ENCODE measurements at places on chromosomes 7 and 10.

DNA sequence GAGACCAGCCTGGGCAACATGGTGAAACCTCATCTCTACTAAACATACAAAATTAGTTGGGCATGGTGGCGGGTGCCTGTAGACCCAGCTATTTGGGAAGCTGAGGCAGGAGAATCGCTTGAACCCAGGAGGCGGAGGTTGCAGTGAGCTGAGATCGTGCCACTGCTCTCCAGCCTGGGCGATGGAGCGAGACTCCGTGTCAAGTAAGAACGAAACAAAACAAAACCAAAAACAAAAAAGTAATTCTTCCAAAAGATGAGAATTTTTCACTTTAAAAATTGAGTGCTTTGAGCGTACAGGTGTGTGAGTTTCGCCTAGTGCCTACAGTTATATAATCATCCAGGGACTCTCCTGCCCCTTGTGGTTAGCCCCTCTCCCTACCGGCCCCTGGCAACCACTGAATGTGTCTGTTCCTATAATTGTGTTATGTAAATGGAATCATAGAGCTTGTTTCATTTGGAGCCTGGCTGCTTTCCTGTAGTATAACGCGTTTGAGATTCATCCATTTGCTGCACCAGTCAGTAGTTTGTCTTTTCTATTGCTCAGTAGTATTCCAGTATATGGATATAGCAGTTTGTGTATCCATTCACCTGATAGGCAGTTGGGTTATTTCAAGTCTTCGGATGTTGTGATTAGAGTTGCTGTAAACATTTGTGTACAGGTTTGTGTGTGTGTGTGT, 80.0 kb downstream of the RBM33 start:
- DNase-seq = no peak

DNA sequence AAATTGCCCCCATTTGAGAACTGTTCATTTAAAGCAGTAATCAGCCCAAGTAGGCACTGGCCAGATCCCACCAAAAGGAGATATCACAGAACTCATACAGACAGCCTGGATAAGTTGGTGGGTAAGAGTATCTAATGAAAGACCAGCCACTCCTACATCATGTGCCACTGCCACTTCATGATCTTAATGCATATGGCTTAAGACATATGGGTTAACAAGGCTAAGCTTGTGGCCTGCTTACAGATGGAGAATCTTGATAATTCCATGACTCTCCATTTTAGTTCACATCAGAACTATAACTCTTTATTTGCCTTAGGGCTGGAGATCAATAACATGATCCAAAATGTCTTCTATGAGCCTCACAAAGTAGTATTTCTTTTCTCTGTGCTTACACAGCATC, 6.8 kb upstream of the IFIT1B start:
- DNase-seq = no peak

- DNase-seq = no peak
These were observed 665.5 kb downstream of the GATA3 start for GRCh38 chr10:8719971-8720370.

GRCh38 chr10:130389906-130390305, 253.7 kb downstream of the GLRX3 start:
- no peak for DNase-seq

DNA sequence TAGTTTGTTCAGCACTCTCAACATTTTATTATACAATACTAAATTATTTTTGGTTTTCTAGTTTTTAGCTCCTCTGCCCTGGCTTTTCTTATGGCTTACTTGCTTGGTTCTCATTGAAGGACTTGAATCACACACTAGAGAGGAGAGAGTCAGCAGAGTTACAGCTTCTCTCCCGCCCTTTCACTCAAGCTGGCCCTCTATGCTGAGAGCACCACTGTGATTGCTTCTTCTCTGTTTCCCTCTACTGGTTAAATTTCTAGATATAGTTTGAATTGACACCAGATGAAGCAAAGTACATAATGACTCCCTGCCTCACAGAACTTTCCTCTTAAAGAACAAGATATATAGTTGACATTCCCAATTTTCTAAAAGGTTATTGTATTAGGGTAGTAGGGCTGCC, 767.3 kb upstream of the SORCS1 start:
- no peak for DNase-seq

- no peak for DNase-seq
These were observed 47.7 kb upstream of the TRIL start for GRCh38 chr7:29005829-29006228.

DNA sequence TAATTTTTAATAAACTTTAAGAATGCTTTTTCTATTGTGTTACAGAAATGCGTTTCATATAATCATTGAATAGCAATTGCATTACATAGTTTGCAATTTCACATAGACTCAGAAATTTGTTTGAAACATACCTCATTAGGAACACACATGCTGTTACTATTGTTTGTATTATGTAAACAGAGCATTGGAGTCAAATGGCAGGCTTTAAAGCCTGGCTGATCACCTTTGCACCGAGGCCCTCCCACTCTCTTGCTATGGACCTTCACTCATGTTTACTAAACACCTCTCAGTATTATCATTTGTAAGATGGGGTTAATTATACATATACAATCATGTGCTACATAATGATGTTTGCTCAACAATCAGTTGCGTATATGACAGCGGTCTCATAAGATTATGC, 203.6 kb upstream of the NPSR1 start:
- no peak for DNase-seq

DNA sequence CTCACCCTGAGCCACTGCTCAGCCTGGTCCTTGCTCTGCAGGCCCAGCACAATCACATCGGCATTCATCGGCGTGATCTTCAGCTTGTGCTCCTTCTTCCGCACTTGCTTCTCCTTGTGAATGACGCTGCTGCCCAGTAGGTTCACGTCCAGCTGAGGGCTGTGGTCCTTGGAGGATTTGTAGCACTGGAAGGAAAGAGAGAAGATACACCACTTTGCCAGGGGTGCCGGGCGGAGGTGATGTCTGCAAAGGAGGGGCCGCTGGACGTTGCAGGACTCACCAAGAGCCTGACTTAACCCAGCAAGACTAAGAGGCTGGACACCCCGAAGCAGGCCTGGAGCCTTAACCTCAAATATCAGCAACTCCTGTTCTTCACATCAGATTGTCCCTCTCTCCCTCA, 74.8 kb downstream of the VWA2 start:
- DNase-seq = no peak

GRCh38 chr10:78860260-78860914, 208.4 kb upstream of the ZMIZ1 start:
- no peak for DNase-seq

- DNase-seq = peak; percentile 17
These were observed 7.9 kb downstream of the SLC25A28 start for GRCh38 chr10:99612167-99612831.

DNA sequence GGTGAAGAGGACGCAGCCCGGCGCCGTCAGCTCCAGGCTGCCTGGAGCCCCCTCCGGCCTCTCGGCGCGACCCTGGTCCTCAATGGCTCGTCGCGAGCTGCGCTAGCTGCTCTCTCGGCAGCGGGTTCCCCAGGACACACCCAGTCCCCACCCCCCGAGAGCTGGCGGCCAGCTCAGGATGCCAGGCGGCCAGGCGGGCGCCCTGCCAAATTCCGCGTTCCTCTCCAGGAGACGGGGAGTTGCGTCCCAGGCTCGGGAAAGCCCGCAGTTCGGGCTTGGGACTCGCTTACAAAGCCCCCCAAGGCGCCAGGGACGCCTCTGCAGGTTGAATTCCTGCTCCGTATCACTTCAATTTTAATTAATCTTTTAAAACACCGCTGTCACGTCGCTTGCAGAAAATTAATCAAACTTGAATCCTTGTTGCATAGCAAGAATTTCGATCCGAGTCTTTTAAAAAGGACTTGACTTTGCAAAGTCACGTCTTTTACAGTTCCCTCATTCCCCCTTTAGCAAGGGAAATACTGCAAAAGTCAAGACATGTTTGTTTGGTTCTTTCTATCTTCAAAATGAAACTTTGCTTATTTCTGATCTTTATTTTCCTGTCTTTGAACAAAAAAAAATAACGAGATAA, 28.2 kb downstream of the SKIDA1 start:
- no peak for DNase-seq

DNA sequence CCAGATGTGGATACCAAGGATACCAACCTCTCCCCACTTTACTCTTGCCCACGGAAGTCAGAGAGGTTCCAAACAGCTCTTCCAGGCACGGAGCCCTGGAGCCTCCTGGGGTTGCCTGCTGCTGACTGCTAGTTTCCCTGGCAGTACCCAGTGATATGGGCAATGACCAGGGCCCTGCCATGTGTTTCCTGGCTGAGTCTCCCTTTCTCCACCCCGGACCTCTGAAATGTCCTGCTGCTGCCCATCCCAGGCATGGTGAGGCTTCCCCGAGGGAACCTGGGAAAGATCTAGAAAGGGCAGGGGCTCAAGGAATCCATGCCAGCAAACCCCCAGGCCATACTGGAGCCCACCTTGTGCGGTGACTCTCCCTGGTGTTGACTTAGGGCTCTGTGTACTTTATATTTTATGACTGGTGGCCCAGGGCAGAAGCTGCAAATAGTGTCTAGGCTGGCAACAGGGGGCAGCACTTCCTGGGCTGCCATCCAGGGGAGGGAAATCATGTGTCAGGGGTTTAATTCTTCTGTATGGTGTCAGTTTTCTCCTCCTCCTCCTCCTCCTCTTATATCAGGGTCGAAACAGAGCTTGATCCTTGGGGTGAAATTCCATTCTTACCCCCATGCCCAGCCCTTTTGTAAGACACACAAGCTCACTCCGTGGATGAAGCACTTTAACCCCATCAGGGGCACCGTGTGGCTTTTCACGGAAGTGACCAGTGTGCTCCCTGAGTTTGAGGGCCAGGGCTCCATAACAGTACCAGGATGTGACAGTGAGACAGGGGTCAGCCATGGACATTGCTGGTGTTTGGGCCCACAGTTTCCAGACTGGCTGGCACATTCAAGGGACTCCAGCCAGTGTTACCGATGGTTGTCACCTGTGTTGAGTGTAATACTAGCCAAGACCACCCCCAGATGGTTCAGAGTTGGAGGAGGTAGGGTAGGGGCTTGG, 62.4 kb upstream of the GDF10 start:
- no peak for DNase-seq

- DNase-seq = no peak
These were observed 32.5 kb upstream of the SEPTIN7 start for GRCh38 chr7:35768346-35768745.

DNA sequence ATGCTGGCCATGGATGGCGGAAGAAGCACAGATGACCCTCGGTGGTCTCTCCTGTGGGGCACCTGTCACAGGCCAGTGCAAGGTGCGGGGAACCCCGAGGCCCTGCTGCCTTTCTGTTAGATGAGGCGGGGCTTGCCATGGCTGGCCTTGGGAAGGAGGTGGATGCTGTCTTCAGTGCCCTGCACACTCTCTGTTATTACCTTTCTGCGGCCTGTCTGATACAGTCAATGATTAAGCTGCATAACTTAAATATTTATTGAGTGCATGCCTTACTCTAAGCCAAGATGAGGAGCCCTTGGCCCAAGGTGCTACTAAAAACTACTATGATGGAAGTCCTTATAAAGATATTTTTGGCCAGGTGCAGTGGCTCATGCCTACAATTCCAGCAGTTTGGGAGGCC, 36.7 kb upstream of the MNX1 start:
- no peak for DNase-seq

GRCh38 chr10:65769828-65770227, 1156.0 kb upstream of the LRRTM3 start:
- no peak for DNase-seq

DNA sequence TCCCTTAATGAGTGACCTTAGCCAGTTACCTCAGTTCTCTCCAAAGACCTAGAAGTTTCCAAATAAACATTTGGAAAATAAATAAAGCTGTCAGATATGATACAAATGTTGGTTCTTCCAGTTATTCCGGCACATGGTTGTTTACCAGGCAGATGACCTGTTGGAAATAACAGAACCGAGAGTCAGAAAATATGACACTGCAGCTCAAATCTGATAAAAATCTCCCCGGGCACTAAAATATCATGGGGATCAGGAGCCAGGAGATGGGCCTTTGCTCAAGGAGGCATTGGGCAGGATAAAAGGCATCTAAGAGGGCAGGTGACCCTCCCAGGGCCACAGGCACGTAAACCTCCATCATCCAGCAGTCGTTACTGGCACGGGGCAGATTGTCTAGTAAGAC, 164.0 kb upstream of the LYZL1 start:
- DNase-seq = no peak

DNA sequence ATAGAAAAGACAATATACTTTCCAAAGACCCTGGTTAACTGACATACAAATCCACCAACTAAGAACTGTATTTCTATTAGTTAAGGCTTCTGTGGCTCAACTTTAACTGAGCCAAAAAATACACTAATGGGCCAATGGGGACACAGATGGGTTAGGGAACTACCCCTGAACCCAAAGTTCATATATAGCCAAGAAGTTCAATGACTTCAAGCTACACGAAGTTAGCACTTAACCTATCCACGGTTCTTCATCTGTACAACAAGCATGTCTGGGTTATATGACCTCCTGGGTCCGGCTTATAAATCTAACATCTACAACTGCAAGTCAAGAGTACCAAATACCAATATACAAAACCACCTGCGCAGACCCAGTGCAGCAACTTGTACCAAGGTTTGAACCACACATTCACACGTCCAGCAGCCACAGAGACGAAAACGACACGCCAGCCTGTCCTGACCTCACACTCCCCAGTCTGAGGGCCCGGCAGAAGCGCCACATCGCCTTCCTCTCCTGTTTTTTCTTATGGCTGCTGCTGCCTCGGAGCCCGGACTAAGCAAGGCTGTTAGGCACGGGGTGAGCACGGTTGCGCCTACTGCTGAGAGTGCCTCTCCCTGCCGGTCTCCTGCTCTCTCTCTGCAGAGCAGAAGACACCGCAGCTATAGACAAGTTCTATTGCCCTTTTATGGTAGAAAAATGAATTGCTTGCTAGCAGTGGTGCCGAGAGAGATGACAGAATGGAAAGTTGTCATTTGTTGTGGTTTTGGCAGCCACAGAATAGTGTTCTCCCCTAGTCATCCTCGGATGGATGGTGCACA, 86.3 kb downstream of the RNF216 start:
- peak; percentile 72 for DNase-seq

GRCh38 chr7:77360104-77360503, 56.0 kb downstream of the GSAP start:
- no peak for DNase-seq

GRCh38 chr10:34175121-34175520, 640.0 kb downstream of the PARD3 start:
- DNase-seq = no peak

DNA sequence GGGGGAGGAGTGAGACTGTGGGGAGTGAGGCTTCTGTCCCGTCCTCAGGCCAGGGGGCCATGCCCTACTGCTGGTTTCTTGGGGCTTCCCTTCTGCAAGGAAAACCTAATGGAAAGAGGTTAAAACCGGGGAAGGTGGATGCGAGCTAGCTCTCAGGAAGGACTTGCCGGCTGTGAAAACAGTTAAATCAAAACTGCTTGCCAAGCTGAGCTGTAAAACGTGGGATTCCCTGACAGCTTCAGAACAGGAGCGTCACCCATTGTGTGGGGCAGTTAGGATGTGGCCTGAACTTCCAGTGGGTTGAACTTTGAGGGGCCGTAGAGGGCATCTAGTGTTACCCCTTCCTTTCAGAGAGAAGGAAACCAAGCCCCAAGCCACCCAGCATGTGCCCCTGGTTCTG, 13.1 kb downstream of the TSPAN15 start:
- DNase-seq = no peak

- DNase-seq = no peak
These were observed 36.9 kb downstream of the GDI2 start for GRCh38 chr10:5776136-5776880.

GRCh38 chr7:101718363-101719122, 89.4 kb upstream of the MYL10 start:
- DNase-seq = no peak

Measured in stimulated activated naive B cell treated with anti-CD40 and anti-IgM and Interleukin-4, amounts not matched to agents 10 μg/mL and 1 μg/mL and 100 μg/mL, for 72 hours (primary cell).